ENCODE measurements at places on chromosomes 4 and X.

DNA sequence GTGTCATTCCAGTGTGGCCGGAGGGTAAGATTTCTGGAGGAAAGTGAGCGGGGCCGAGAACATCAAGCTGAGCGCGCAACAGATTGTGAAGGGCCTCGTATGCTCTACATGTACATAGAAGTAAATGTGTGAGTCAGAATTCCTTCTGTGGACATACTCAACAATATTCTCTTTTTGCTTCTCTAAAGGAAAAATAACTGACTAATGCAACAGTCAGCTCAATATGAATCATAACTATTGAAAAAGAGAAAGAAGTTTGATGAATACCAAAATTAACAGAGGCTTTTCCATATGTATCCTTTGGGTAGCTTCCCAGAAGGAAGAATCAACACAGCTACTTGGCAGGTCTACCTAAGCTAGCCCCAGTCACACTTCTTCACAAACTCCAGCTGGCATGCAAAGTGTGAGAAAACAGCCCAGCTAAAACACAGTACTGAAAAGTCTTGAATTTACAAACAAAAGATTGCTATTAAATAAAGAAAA is 87.5 kb upstream of the ZFP42 start:
- DNase-seq: no peak

GRCh38 chrX:109199726-109200125 is 282.2 kb downstream of the GUCY2F start:
- DNase-seq: no peak

DNA sequence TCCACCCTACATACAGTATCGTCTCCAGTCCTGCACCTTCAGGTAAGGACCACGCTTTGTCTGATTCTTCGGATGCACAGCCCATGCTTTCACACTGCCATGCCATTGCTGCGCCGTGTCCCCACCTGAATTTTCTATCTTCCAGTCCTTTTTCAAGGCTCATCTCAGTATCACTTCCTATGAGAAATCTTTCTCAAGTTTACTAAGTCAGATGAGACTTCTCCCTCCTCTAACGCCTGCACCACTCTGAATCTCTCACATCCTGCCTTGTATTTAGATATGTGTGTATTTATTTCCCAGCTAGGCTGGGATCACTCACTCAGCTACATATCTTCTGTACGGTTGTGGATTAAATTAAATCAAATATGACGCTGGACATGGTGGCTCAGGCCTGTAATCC is 116.8 kb downstream of the SMIM20 start:
- DNase-seq: no peak

GRCh38 chr4:101286663-101287062 is 60.7 kb downstream of the PPP3CA start:
- DNase-seq: no peak

- no peak for DNase-seq
Observed at GRCh38 chrX:9948406-9948805, 18.8 kb upstream of the CLDN34 start.

- DNase-seq: no peak
Observed at GRCh38 chr4:182975806-182976205, 58.6 kb upstream of the DCTD start.

- DNase-seq: no peak
Observed at GRCh38 chrX:109839694-109840567, 106.9 kb upstream of the ACSL4 start.

DNA sequence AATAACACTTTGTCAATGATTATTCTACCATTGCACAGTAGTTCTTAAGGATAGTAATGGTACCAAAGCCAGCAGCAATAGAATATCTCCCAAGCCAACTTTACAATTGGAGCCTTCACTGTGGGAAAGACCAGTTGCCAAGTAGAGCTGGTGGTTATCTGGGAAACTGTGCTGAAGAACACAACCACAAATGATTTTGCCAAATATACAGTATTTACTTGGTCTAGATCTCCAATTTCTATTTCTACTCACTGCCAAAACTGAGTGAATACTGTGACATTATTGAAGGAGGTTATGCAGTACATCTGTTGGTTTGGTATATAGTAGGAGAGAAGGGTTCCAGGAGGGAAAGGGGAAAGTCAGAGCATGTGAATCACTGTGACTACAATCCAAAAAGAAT is 3.8 kb downstream of the TET2 start:
- DNase-seq: no peak

- DNase-seq: no peak
Observed at GRCh38 chr4:93513851-93514250, 314.7 kb upstream of the ATOH1 start.

DNA sequence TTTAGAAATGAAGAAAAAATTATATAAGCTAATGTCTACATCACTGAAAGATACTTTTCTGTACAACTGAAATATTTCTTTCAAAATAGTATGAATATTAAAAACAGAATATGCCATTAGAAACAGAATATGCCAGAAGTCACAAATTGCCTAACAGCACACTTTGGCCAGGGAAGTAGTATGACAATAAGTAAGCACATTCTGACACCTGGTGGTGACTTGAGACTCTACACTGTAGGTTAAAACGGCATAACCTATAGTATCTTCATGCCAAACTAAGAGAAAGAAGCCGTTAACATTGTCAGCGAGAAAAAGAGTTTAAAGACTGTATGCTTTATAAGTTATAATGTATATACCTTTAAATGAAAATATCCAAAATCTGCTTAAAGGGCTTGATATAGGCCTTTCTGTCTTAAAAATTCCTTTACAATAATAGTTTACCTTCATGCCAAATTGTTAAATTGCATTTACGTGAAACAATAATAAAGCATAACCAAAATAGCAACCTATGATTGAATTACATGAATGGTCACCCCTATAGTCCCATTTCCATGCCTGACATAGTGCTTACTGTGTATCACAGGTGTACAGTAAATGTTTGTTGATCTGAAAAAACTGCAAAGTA is 32.8 kb downstream of the FAM13A start:
- DNase-seq: no peak

GRCh38 chr4:107774681-107775080 is 50.1 kb upstream of the SGMS2 start:
- no peak for DNase-seq

DNA sequence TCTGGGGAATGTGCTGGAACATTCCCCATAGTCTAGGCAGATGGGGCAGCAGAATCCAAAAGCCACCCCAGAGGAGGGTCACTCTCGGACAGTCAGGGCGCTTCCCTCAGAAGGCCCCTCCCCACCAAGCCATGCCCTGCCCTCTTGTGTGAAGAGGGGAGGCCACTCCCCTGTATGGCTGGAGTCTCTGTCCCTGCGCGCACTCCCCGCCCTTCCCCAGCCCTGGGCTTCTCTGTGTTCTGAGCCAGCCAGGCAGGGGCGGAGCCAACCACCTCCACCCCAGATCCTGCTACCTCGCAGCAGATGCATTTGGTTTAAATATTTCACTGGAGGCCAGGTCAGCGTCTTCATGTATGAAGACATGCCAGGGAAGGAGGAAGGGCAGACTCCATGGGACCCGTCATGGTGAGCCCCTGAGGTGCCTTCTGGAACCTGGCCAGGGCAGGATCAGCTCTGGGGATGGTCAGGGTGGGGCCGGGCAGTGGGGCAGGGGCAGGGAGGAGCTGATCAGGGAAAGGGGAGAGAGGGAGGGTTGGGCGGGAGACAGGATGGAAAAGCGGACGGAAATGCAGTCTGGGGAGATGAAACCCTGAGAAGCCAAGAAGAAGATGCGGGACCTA is 107.3 kb downstream of the ADRA2C start:
- no peak for DNase-seq

DNA sequence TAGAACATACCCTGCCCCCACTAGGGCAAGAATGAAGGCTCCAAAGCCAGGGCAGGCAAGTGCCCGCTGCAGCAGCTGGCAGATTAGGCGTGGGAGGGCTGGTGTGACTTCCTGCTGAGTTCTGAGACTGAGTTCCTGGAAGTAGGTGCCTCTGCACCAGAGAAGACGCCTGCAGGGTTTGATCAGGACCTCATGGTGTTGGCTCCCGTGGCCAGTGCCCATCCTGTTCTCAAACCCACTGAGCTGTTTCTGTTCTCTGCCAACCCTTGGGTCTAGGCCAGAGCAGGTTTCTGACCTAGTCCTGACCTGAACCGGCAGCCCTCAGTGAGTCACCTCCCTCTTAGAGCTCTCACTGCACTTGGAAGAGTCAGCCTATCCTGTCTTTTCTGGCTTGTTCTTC is 220.7 kb downstream of the HS6ST2 start:
- DNase-seq: no peak

- no peak for DNase-seq
Observed at GRCh38 chr4:137470806-137471205, 61.5 kb downstream of the PCDH18 start.
